Right lobe of liver (tissue), 6 donors: ENCODE measurements at places on chromosomes 2 and 18. TPM values are rescaled to one million over a fixed set of nuclear protein-coding genes. Genes with fewer than 3 reads are reported as not detected.

DNA sequence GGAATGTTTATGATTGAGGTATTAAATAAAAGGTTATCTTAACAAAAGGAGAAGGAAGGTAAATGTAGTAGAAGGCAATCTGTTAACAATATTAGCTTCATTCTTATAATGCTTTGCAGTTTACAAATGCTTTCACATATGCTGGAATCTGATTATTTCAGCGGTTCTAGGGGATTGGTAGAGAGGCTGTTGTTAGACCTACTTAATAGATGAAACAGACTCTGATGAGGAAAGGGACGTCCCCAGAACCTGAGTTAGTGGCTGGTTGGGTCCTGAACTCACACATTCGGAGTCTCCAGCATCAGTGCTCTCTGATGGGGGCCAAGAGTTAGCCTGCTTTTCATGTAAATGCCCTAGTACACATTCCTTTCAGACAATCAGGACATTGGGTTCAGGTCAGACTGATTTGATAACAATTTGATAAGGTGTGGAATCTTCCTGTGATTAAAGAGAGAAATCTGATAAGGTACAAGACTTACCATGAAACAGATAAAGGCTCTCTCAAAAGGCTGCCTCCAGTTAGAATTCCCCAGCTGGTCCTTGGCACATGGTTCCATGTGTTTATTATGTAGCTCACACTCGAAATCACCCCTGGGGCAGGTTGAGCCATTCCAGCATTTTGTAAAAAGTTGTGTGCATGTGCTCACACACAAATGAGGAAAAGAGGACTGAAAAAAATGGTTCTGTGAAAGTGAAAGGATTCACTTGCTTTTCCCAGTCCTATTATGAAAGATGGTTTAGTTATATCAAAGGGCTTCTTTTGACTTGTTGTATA, 103.1 kb downstream of the GPD2 start:
- DNase-seq: no peak

- no peak for DNase-seq
Measured at GRCh38 chr2:102062802-102063201, 71.0 kb downstream of the IL1R2 start.

DNA sequence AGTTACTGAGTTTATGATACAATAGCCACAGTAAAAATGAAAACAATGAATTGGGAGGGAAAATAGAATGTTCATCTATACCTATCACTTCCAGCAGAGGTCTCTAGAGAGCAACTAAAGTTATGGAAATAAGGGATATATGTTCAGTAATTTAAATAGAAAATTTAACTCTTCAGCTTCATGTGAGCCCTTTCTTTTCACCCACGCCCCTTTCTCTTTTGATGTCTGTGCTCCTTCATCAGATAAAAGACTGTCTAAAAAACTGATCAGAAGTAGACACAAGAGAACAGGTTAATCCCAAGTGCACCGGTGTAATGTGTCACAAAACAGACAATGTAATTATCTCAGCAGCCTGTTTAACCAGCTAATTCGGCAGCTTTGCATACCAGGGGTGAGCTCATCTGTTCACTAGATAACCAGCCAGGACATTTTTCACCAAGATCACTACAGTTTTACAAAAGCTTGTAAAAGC, 238.5 kb upstream of the ERBB4 start:
- DNase-seq: no peak

DNA sequence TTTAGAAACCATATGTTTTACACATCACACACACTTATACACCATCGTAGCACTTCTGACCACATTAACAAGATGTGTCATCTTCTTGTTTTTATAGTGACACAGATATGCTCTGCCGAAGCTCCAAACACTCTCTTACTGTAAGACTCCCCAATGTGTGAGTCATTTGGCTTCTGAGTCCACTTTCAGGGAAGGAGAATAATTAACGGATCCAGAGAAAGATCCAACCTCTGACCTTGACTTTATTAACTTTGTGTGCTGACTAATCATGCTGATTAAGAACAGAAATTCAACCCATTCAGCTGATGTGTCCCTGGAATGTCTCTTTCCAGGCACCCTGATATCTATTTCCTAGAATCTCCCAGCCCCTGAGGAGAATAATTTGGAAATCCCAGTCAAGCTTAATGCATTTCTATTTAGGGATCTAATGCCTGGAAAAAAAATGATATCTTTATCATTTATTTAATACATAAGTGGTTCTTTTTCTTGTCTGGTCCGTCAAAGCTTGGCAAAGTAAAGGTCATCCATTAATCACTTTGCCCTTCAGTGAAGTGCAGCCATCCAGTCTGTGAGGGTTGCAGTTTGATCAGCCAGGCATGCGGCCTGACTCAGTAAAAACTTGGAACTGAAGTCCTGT, 615.8 kb upstream of the SYT4 start:
- no peak for DNase-seq

GRCh38 chr18:10798727-10799550, 273.1 kb downstream of the NAPG start:
- no peak for DNase-seq

DNA sequence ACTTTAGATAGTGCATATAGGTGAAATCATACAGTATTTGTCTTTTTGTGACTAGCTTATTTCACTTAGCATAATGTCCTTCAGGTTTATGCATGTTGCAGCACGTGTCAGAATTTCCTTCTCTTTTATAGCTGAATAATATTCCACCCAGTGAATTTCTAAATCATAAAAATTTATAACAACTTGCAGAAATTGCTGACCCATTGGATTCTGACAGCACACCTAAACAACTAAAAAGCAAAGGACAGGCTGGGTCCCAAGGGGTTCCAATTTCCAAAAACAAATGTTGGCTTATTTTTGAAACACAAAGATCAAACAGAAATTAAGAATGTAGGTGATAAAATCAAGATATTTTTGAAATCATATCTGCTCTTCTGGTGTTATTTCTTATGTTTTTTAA, 86.5 kb upstream of the ACKR3 start:
- no peak for DNase-seq

DNA sequence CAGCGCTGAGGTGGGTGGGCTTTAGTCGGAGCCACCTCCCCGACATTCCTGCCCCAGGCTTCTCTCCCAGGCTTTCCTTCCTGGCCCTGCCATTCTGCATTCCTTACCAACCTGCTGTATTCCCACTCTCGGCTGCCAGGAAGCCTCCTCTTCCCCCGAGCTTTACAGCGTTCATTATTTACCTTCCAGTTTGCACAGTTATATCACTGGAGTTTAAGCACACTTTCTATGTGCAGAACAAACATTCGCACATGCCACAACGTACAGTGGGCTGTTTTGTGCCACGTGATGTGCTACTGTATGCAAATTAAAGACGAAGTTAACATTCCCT, 246.3 kb downstream of the SOX11 start:
- DNase-seq: no peak

DNA sequence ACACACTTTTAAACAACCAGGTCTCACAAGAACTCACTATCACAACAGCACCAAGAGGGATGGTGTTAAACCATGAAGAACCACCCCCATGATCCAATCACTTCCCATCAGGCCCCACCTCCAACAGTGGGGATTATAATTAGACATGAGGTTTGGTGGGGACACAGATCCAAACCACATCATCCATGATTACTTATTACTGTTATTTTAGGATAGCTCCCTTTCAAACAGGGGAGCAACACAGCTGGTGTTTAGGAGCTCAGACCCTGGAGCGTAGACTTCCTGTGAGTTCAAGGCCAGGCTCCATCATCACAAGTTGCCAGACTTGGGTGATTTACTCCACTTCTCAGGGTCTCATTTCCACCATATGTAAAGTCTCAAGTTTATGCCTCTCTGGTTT, 382.7 kb downstream of the HRH4 start:
- DNase-seq: no peak

GRCh38 chr18:11119550-11119949, 29.8 kb downstream of the PIEZO2 start:
- no peak for DNase-seq

Gene CCDC68
- 3.9 TPM for total RNA-seq

Gene RGPD4
- not detected for total RNA-seq

Gene ORC4
- 22.4 TPM for total RNA-seq

GRCh38 chr2:136452528-136452927, 312.8 kb upstream of the THSD7B start:
- no peak for DNase-seq

DNA sequence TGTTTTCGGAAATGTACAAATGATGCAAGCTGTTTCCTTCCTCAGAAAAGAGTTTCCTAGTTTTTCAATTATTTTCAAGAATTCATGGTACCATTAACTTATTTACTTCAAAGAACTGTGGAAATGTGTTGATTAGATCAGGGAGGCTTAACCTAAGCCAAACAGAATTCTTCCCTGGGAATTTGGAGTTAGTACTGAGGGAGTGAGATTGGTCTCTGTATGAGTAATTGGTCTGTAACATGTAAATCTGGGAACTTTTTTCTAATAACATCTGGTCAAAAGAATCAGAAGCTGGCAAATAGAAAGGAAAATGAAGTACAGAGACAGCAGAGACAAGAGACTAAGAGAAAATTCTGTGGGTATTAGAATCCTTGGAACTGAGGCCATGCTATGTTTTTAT, 145.8 kb downstream of the BABAM2 start:
- DNase-seq: no peak

Gene TMEM198
- total RNA-seq: 0.68 TPM

- no peak for DNase-seq
Measured at GRCh38 chr18:63291278-63291677, 28.3 kb downstream of the BCL2 start.

- DNase-seq: no peak
Measured at GRCh38 chr2:54947136-54947535, 103.1 kb downstream of the RTN4 start.

DNA sequence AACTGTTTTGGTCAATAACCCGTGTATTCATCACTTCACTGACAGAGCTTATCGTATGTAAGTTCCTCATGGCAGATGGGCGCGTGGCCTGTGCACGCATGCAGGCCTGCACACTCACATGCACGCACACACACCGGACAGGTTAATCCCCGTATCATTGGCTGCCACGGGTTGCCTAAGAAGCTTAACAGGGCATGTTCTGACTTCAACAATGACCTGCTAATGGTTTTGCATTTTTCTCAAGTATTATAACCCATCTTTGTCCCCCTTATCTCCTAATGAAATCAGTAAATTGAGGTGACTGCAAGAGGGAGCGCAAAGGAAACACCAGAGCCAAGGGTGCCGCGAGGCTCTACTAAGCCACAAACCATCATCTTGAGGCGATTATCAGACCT, 399.0 kb upstream of the ID2 start:
- DNase-seq: no peak

Gene RAB6D
- total RNA-seq: not detected

Gene EIF2AK2
- 14.0 TPM for total RNA-seq

Gene C2orf80
- not detected for total RNA-seq

DNA sequence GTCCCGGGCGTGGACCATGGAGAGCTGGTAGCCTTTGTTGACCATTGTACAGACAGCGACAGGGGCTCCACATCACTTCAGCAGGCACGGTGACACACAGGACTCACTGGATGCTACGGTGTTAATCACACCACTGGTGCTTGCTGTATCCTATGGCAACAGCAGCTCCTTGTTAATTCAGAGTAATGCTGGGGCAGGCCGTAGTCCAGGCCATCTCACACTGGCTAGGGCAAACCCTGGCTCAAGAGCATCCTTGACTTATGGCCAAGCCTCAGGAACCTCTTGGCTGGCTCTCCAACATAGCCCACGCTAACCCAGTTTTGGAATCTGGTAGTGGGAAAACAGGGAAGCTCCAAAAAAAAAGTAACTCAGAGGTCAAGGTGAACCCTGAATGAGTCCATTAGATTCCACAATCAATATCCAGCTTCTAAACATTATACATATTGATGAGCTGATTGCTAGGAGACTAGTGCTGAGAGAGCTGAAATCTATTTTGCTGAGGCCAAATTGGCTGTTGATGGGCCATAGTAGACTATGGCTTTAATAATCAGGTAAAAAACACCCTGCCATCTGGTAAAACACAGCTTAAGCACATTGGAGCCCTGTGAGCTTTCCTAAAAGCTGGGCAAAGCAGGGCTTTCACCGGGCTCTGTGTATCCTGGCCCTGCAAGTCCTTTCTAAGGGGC, 253.6 kb downstream of the PRKCE start:
- no peak for DNase-seq

DNA sequence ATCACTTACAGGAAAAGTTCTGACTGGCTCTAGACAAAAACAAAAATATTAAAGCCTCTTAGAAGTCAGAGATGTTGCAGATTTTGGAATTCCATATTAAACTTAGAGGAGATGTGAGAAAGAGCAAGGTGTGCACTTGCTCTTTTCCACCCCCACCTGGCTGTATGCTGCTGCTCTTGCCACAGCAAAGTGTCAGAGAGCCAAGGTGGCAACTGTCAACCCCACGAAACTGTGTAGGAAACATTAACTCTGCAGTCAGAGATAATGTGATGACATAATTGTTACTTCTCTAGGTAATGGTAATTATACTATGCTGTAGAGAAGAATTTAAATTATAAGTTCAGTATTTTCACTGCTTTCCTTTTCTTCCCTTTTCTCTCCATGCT, 25.4 kb downstream of the CD8A start:
- no peak for DNase-seq

DNA sequence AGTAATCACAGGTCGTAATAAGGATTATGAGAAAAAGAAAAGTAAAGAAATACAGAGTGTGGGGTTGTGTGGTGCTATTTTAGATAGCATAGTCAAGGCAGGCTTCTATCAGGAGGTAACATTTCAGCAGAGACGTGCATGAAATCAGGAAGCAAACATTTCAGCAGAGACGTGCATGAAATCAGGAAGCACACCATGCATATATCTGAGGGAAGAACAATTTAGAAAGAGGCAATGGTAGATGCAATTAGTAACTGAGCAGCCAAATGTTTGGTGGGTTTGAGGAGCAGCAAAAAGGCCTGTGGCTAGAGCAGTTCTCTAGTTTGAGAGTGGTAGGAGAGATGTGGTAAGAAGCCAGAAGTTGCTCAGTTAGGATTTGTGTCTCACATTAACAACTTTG, 713.7 kb downstream of the ADCYAP1 start:
- DNase-seq: no peak

Gene TEX44
- not detected for total RNA-seq

DNA sequence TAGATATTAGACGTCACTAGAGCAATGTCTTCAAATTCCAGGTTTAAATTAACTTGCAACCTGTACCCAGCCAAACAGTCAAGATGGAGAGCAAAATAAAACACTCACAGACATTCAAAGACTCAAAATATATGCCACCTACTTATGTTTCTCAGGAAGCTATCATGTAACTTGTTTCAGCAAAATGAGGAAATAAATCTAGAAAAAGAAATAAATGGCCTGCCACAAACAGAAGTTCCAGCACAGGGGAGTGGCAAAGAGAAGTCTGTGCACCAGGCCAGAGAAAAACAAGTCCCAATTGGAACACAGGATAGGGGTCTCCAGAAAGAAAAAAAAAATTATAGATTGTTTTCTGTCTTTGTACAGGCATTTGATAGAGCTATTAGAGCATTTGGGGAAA, 96.7 kb downstream of the LRP2 start:
- no peak for DNase-seq

Gene RAB31
- 4.3 TPM for total RNA-seq
